Left renal cortex interstitium (tissue), 4 donors: ENCODE measurements at places on chromosomes 12 and 14. TPM values are rescaled to one million over a fixed set of nuclear protein-coding genes. Genes with fewer than 3 reads are reported as not detected.

The GARIN6 gene
- not detected for polyA plus RNA-seq

The REM2 gene
- polyA plus RNA-seq: 1.3 TPM

The KRT85 gene
- not detected for polyA plus RNA-seq

The PTCSC3 gene
- polyA plus RNA-seq: 0.96 TPM

GRCh38 chr14:20801726-20802125, 918 bp downstream of the RNASE1 start:
- no peak for DNase-seq

GRCh38 chr12:45774508-45775162, 45.1 kb downstream of the ARID2 start:
- DNase-seq: no peak

DNA sequence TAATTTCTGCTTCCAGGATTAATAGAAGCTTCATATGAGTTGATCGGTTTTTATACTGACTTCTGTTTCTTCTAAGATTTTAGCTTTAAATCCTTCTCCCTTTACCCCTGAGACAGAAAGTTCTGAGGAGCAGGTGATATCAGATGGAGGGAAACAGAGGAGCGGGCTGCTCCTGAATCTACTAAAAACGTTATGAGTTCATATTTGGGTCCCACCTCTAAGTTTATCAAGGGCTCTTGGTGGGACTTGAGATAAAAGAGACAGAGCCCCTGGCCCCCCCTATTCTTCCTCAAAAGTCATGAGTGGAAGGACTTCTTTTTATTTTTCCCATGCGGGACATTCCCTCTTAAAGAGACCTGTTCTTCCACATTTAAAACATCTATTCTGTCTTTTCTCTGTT, 23.8 kb downstream of the CLEC2A start:
- DNase-seq: no peak

DNA sequence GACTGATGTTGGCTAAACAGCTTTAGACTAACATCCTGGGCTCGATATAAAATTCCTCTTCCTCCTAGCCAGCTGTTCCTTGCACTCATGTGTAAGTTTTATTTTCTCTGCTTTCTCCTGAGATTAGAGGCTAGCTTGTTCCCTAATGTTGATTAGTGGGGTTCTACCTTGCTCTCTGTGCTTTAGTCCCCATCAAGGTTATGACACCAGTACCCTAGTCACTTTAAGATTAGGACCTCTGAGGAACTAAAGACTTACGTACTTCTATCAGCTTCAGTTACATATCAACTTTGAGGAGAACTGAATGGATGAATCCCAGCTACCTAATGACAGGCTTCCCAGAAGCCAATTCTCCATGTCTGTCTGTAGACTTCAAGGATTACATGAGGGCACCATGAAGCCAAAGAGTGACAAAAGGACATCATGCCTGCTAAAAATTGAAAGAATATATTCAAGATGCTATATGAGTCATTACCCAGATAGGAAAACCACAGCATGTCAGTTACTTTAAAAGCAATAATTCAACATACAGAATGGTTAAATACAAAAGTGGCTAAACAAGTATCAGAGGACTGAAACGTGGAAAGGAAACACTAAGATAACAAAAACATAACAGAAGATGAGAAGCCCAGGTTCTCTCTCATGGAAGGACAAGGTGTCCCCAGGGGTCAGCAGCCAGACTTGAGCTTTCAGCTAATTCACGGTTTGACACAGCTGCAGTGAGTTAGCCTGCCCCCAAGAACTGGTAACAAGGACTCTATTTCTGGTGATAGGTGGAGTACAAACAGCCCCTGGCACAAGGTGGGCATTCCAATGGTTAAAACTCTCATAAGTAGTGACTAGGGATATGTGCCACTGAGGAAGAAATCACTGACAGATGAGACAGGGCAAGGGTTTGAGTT, 20.4 kb downstream of the ADAM20 start:
- no peak for DNase-seq
